Progenitor cell of endocrine pancreas (in vitro differentiated cells): ENCODE measurements at places on chromosomes 6 and 20. TPM values are rescaled to one million over a fixed set of nuclear protein-coding genes. Genes with fewer than 3 reads are reported as not detected.

SLC24A3 gene
- total RNA-seq, result 0.96 and 1.5 TPM in 2 replicates

SLC13A3 gene
- 2.9 and 5.0 TPM in 2 replicates for total RNA-seq

DUSP15 gene
- 13.2 and 14.9 TPM in 2 replicates for total RNA-seq

B3GALT4 gene
- total RNA-seq, result 5.3 and 5.7 TPM in 2 replicates

C20orf202 gene
- total RNA-seq, result 0.26 and 0.27 TPM in 2 replicates

SRSF6 gene
- 369 and 381 TPM in 2 replicates for total RNA-seq

DDO gene
- total RNA-seq, result not detected in 2 replicates

UNC93A gene
- 8.1 and 12.8 TPM in 2 replicates for total RNA-seq

SMLR1 gene
- 0.79 and 0.91 TPM in 2 replicates for total RNA-seq

WFDC8 gene
- total RNA-seq, result not detected in 2 replicates

DPPA5 gene
- not detected in 2 replicates for total RNA-seq

RNF144B gene
- total RNA-seq, result 3.1 and 3.4 TPM in 2 replicates

OR12D3 gene
- total RNA-seq, result not detected in 2 replicates

ECT2L gene
- total RNA-seq, result not detected in 2 replicates

SLC44A4 gene
- 17.5 and 19.1 TPM in 2 replicates for total RNA-seq

PRDM1 gene
- 4.3 and 8.9 TPM in 2 replicates for total RNA-seq

PAK5 gene
- 9.7 and 12.2 TPM in 2 replicates for total RNA-seq

EDEM2 gene
- 38.3 and 40.1 TPM in 2 replicates for total RNA-seq

LINC00237 gene
- not detected in 2 replicates for total RNA-seq

ZC3H12D gene
- total RNA-seq, result 0.48 and 0.71 TPM in 2 replicates

MUC21 gene
- total RNA-seq, result not detected in 2 replicates

LTB gene
- 0.57 TPM in 1 of 2 replicates, not detected in the other for total RNA-seq

C20orf144 gene
- total RNA-seq, result 0.27 TPM in 1 of 2 replicates, not detected in the other

ZNF311 gene
- total RNA-seq, result 0.91 and 1.4 TPM in 2 replicates

BTBD3 gene
- total RNA-seq, result 98.9 and 104 TPM in 2 replicates

WFDC13 gene
- total RNA-seq, result not detected in 2 replicates

PREP gene
- total RNA-seq, result 42.8 and 43.3 TPM in 2 replicates

TSBP1 gene
- not detected in 2 replicates for total RNA-seq

LIN28B gene
- total RNA-seq, result 35.2 and 38.8 TPM in 2 replicates

EGFL8 gene
- total RNA-seq, result 68.3 and 83.1 TPM in 2 replicates

CRISP3 gene
- not detected in 2 replicates for total RNA-seq

FRK gene
- total RNA-seq, result 8.6 and 8.8 TPM in 2 replicates

TEAD3 gene
- total RNA-seq, result 42.5 and 43.4 TPM in 2 replicates

SLC22A1 gene
- total RNA-seq, result 2.4 and 3.0 TPM in 2 replicates

RRAGD gene
- total RNA-seq, result 8.0 and 11.4 TPM in 2 replicates

SLC17A1 gene
- total RNA-seq, result 0.49 TPM in 1 of 2 replicates, not detected in the other

ZNF341 gene
- 8.0 and 8.3 TPM in 2 replicates for total RNA-seq

RWDD1 gene
- total RNA-seq, result 35.8 and 36.2 TPM in 2 replicates

PPP1R18 gene
- 22.5 and 25.4 TPM in 2 replicates for total RNA-seq

RAB44 gene
- not detected in 2 replicates for total RNA-seq

DEFB121 gene
- not detected in 2 replicates for total RNA-seq

LHFPL5 gene
- not detected in 2 replicates for total RNA-seq

RGS17 gene
- total RNA-seq, result 1.7 and 2.6 TPM in 2 replicates

AVP gene
- not detected in 2 replicates for total RNA-seq

NRSN1 gene
- not detected in 2 replicates for total RNA-seq

SIRPD gene
- not detected in 2 replicates for total RNA-seq

CLIC5 gene
- total RNA-seq, result 28.4 and 35.9 TPM in 2 replicates

OR2J1 gene
- total RNA-seq, result not detected in 2 replicates

ZSCAN23 gene
- 21.4 and 22.6 TPM in 2 replicates for total RNA-seq

PLEKHG1 gene
- total RNA-seq, result 38.8 and 42.2 TPM in 2 replicates

HAO1 gene
- not detected in 2 replicates for total RNA-seq
